ENCODE measurements at places on chromosomes 7 and 10.

GRCh38 chr7:638256-639011 lies 88.1 kb upstream of the DNAAF5 start:
- DNase-seq: no peak

GRCh38 chr10:16787361-16787791 lies 29.8 kb downstream of the RSU1 start:
- DNase-seq: no peak

- DNase-seq: peak; percentile 79
These were observed 136.3 kb downstream of the KCNMA1 start for GRCh38 chr10:77501152-77501845.

- DNase-seq: no peak
These were observed 80.2 kb downstream of the VWDE start for GRCh38 chr7:12323415-12323814.

- no peak for DNase-seq
These were observed 200.3 kb upstream of the PRSS1 start for GRCh38 chr7:142548978-142549377.

GRCh38 chr10:33760056-33760943 lies 425.8 kb upstream of the NRP1 start:
- no peak for DNase-seq

DNA sequence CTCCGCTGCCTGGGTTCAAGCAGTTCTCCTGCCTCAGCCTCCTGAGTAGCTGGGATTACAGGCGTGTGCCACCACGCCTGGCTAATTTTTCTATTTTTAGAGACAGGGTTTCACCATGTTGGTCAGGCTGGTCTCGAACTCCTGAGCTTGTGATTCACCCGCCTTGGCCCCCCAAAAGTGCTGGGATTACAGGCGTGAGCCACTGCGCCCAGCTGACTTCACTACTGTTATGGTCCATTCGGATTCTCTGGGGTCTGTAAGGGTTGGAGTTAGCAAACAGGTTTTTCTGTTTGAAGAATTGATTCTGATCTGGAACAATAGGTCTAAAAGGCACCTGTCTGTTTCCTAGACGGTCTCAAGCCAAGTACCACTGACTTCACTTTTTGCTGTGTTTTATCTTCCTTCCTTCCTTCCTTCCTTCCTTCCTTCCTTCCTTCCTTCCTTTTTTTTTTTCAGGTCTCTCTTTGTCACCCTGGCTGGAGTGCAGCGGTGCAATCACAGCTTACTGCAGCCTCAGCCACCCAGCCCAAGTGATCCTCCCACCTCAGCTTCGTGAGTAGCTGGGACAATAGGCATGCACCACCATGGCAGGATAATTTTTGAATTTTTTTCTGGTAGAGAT lies 192.2 kb downstream of the CAMK1D start:
- no peak for DNase-seq

- DNase-seq: peak; percentile 88
These were observed 14.7 kb upstream of the MICALL2 start for GRCh38 chr7:1473864-1474512.

DNA sequence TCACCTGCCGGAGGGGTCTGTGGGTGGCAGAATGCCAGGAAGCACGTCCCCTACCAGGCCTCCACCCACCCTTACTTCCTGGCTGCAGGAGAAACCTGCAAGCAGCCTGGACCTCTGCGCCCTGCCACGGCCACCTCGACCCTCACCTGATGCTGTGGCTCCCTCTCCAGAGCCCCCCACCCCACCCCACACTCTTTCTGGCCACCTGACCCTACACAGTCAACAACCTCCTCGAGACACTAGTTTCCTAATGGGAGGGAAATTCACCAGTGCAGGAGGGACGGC lies 91.3 kb downstream of the PRKAG2 start:
- no peak for DNase-seq

GRCh38 chr7:130560972-130561371 lies 69.1 kb downstream of the MEST start:
- no peak for DNase-seq

- no peak for DNase-seq
These were observed 18.0 kb upstream of the SEM1 start for GRCh38 chr7:96727534-96728088.

DNA sequence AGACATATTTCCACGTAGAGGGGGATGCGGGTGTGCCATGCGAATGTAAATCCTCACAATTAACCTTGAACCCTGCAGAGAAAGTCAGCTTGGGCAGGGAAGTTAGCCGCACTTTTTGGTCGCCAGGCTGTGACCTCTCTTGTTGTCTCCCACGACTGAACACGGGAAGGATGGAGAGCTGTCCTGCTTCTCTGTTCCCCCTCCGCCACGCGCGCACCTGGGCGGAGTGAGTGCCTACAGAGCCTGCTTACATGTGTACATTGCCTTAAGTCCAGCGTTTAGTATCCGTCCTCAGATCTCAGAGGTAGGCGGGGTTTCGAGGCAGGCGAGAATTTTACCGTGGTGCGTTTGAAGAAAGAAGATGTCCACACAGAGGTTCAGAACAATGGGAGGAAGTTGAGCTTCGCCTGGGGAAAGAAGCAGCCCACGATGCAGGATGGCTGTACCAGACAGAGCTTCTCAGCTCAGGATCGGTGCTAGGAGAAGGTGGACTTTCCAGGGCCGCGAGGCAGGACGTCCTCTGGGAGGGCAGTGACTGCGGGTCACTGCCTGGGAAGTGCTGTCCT lies 482 bp upstream of the ERCC6 start:
- peak; percentile 35 for DNase-seq

GRCh38 chr7:125661-126060 lies 66.7 kb upstream of the FAM20C start:
- DNase-seq: no peak

- peak; percentile 76 for DNase-seq
These were observed 130.0 kb upstream of the BTBD16 start for GRCh38 chr10:122140941-122141623.

DNA sequence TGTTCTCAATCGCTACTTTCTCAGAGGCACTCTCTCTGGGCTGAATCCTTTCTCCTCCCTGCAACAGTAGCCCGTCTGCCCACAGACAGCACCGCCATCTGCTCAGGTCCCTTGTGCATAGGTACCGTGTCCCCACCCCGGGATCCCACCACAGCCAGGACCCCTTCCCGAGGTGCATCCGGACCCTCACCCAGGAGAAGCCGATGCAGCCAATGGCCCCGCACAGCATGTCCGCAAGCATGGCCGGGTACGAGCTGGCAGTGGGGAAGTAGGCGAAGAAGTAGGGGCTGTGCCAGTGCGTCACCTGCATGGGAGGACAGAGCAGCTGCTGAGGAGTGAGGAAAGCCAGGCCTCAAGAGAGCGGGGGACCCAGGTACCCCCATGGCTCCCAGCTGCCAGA lies 25.5 kb downstream of the DDC start:
- no peak for DNase-seq

GRCh38 chr7:159046300-159046699 lies 98.4 kb downstream of the VIPR2 start:
- no peak for DNase-seq

GRCh38 chr7:158856883-158857668 lies 718 bp downstream of the DYNC2I1 start:
- DNase-seq: no peak

DNA sequence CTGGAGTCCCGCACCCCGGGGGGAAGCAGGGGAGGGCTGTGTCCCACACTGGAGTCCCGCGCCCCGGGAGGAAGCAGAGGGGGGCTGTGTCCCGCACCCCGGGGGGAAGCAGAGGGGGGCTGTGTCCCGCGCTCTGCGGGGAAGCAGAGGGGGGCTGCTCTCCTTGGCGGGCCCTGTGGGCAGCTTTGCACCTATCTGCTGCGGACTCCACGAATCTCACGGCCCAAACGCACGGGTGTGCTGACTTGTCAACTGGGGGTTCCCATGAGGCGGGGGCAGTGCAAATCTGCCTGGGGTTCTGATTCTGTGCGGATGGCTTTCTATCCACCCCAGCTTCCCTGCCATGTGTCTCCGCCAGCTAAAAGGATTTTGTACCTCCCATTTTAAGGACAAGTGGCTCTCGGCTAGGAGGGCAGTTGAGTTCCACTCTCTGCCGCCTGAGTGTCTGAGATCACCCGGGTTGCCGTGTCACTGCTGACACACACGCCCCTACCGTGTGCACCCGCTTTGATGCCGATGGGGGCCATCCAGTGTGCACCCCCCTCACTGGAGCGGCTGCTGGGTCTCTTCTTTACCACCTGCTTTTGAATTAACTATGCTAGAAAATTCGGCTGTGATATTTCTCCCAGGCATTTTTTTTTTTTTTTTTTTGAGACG lies 20.5 kb downstream of the GPER1 start:
- no peak for DNase-seq

DNA sequence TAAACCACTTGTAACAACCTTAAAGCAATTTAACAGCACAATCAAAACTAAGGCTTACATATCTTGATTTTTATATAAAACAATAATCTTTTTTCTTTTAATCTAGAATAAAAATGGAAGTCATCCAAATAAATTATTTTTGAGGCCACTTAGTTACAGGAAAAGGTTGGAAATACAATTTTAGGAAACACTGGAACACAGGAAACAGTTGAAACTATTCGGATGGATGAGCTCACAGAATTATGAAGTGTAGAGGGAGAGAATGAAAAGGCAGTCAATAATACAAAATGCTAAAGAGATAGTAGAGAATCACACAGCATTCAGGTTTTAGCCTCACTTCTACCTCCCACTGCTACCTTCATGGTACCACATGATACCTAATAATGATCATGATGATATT lies 124.2 kb downstream of the SEMA3D start:
- DNase-seq: no peak

GRCh38 chr10:126215746-126216631 lies 172.3 kb downstream of the ADAM12 start:
- no peak for DNase-seq

DNA sequence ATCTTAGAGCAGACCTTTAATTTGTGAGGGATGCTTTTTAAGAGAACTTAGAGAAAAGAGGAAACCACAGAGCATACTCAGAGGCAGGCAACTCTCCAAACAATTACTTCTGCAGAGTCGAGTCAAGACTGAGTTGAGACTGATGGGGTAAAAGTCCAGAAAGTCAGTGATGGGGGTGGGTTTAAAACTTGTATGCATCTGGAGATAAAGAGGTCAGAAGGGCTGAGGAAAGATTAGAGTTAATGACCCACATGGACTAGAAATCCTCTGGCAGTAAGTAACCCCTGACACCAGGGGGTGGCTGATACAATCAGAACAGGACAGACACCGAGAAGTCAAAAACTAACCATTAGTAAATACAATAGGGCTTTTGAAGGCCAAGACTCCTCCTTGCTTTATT lies 42.4 kb upstream of the SEPTIN7 start:
- no peak for DNase-seq

DNA sequence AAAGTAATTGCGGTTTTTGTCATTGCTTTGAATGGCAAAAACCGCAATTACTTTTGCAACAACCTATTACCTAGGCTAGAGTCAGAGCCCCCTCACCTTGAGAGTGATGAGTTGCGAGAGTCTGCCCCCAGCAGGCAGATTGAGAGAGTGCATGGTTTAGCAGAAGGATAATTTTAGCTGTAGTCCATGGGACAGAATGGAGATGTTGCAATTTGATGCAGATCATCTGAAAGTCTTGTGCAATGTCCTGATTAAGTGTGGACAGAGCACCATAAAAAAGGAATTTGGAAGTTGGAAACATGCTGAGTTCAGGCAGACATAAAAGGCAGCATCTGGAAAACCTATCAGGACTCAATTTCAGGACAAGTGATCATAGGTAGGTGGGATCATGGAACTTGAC lies 48.7 kb downstream of the GPR141 start:
- DNase-seq: peak; percentile 55

DNA sequence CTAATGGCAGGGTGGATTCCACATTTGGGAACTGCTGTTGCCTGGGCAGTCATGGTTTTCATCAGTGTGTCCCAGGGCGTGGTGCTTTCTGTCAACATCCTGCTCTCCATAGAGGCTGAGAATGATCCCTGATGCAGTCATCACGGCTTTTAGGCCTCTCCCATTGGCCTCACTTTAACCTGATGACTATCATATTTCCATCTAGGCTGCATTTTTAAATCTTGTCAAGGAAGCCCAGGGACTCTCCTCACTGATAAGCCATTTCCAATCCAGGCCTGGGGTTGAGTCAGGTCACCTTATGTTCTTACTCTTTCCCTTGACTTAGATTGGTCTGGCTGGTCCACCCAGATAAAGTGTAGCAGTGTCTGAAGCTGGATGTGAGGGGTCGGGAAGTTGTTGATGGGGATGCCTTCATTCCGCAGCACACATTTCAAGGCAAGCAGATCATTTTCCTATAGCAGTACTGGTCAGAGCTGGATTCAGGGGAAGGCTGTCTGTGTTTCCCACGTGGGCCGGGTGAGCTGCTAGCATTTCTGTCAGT lies 177.0 kb downstream of the AUTS2 start:
- peak; percentile 58 for DNase-seq

- DNase-seq: peak; percentile 40
These were observed 95.8 kb upstream of the CACUL1 start for GRCh38 chr10:118850418-118851061.

GRCh38 chr7:87328281-87328680 lies 17.2 kb upstream of the CROT start:
- no peak for DNase-seq

DNA sequence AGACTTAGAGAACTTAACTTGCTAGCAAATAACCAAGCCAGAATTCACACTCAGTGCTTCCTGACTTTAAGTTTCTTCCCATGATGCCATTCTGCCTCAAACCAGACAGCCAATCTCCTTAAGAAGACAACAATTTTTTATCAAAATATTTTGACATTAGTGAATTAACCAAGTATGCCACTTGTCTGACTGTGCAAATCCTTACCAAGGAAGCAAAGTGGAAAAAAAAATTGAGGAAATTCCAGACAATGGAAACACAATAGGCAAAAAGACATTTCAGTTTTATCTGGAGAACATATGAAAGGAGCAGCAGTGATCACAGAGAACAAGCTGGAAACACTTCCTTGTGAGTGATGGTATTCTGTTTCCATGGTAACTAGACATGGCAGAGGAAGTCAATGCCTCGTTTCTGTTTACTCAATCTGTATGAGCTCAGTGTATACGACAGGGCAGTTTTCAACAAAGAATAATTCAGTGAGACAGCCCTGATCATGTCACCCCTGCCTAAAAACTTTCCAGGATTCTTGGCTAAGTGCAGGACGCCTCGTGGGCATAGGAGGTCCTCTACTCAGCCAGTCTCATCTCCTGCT lies 114.2 kb downstream of the DYNC1I1 start:
- DNase-seq: no peak

DNA sequence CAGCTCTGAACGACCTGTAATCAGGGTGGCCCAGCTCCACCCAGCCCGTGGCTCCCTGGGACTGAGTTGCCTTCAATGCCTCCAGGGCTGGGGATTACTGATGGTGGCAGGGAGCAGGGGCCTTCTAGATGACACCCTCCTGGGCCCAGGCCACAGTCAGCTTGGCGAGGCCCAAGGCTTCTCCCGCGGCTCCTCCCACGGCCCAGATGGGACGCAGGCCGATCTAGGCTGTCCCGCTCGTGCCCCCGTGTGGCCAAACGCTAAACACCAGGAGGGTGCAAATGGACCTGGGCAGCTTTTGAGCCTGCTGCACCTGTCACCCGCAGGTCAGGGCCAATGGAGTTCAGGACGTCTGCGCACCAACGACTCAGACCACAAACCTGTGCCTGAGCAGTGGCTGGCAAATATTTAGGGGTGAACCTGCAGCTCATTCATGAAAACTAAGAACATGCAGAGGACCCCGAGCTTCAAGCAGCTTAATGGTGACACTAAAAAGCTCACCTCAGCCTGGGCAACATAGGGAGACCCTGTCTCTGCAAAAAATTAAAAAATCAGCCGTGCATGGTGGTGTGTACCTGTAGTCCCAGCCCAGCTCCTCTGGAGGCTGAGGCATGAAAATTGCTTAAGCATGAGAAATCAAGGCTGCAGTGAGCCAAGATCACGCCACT lies 43.2 kb downstream of the ASB13 start:
- peak; percentile 91 for DNase-seq

- no peak for DNase-seq
These were observed 55.8 kb downstream of the TMEM26 start for GRCh38 chr10:61397175-61397986.

GRCh38 chr10:86261941-86262687 lies 104.5 kb downstream of the GRID1 start:
- DNase-seq: no peak
